Activated CD4-positive, alpha-beta T cell treated with anti-CD3 and anti-CD28 coated beads, Interleukin-2, Interleukin-6, amounts not matched to agents 100 ng/mL and 50 ng/mL, durations not matched to agents 16 hours and 8 hours (primary cell): ENCODE measurements at places on chromosomes 5 and 9.

GRCh38 chr5:157290981-157291711 is 25.2 kb downstream of the CYFIP2 start:
- DNase-seq: no peak

- peak; percentile 43 for DNase-seq
Observed at GRCh38 chr9:4666042-4666699, at the start of gene SPATA6L. SPATA6L (minus strand) TSS chr9:4666480; CDS start chr9:4666250, 230 bp downstream.

DNA sequence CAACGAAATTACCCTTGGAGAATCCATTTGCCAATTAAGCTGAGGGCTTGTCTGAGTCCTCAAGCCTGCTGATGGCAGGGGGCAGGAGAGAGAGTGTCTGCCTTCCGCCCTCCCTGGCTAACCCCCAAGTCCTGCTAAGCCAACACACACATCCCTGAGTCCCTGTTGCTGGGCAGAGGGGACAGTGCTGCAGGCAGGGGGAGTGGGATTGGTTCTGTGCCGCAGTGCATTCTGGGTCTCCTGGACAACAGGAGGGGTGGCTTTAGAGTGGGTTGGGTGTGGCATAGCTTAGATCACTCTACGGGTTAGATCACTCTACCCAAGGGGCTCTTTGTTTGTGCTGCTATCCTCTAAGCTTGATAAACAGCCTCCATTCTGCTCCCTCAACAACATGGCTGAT is 427.7 kb downstream of the CDK5RAP2 start:
- DNase-seq: no peak

DNA sequence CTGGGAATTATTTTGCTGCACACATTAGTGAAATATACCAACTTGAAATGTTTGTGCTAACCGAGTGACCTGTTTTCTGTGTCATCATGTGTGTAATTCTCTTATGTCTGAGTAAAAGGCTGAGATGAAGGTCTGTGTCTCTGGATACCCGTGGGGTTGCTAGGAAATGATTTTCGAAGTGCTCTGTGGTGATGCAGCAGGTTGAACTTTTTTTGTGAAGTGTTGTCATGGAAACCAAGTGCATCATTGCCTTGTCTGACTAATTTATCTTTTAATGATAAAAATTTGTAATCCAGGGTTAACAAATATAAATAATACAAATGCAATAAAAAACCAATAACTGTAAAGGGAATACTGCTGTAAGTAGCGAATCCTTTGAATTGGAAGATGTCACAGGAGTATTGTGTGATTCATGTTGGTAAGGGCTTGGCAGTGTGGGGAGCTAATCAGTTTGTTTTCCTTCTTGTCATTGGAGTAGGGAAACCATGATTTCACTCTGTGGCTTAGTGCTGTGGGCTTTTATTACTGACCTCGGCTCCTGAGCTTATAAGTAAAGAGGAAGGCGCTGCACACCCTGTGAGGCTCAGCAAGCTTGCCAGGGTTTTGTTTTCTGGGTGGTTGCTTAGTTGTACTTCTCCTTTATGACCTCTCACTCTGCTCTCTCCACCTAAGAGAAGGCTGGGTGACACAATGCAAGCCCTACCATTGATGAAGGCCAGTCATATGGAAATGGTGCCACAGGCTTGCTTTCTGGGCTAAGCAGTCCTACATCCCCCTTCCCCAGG is 22.3 kb downstream of the PDE8B start:
- DNase-seq: no peak

DNA sequence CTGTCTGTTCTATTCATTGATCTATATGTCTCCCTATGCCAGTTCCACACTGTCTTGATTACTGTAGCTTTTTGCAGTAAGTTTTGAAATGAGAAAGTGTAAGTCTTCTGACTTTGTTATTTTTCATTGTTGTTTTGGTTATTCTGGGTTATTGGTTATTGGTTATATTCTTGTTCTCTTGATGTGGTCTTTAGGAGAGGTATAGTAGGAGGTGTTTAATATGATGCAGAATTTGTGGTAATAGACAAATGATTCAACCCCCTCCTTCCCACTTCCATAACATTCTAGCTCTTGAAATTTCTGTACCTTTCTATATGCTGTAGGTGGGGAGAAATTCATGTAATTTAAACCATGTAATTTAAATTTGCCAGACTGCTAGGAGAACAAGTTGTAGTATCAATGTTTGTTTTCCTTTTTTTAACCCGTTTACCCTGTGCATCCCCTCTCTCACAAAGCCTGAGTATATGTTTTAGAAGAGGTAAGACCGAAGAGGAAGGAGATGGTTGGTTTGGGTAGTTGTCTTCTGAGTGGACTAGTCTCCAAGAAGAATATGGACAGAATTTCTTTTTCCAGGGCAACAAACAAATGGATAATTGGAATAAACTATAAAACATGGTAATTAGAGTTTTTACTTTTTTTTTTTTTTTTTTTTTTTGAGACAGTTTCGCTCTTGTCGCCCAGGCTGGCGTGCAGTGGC is 19.2 kb downstream of the ANKHD1 start:
- no peak for DNase-seq

DNA sequence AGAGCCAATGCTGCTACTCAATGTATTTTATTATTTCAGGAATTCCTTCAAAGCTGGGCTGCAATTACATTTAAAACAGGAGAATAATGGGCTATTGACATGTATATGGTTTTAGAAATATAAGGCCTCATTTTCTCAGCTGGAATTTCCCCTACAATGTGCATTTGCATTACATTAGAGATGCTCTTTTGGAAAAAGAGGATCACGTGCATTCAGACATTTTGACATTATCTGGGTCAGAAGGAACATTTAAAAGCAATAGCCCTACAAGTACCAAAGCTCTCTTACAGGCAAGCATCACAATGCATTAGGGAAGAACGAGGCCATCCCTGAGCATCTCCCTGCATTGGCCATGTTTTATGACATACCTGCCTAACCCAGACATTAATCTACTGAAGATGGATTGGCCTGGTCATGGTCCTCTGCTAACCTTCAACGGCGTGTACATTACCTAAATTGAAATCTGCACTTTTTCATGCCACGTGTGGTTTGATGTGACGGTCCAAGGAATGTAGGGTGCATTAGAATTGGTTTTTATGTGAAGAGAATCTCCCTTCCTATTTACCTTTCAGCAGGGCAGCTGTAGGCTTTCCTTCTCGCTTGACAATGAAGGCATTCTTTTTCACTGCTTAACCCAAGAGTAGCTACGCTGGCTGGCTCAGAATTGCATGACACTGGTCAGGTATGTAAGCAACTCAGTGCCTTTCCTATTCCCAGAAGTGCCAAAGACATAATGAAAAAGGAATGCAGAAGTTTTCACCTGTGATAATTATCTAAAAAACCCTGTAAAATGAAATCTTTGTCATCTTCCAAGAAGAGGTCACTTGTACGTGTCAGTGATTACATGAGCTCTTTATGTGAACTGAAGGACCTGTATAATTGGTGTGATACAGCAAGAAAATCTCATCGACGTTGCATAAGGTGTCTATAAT is 212.3 kb upstream of the MPDZ start:
- no peak for DNase-seq

DNA sequence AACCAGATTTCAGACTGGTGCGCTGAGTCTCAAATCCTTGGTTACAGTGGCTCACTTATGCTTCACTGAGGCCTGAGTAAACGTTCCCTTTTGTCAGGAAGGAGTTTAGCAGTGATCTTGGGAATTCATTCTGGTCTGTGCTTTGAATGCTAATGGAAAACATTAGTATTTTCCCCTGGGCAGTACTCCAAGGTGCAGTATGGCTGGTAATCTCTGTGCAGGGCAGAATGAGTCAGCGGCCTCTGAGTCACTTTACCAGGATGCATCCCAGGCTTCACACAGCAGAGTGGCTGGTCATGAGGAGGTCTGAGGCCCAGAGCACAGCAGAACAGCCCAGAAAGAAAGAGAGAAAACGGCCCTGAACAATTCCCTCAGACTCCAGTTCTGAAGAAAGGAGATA is 54.0 kb downstream of the PCA3 start:
- DNase-seq: no peak

- DNase-seq: peak; percentile 33
Observed at GRCh38 chr5:143065185-143065965, 295.2 kb downstream of the ARHGAP26 start.
